HCEC 1CT (cell line): ENCODE measurements at places on chromosomes 12 and 14.

- DNase-seq = no peak
Measured at GRCh38 chr12:9064815-9065606, 50.7 kb downstream of the A2M start.

GRCh38 chr14:68969278-68970033 lies 9.6 kb downstream of the ACTN1 start:
- no peak for DNase-seq

GRCh38 chr12:62977418-62977817 lies 42.5 kb upstream of the PPM1H start:
- DNase-seq = no peak

DNA sequence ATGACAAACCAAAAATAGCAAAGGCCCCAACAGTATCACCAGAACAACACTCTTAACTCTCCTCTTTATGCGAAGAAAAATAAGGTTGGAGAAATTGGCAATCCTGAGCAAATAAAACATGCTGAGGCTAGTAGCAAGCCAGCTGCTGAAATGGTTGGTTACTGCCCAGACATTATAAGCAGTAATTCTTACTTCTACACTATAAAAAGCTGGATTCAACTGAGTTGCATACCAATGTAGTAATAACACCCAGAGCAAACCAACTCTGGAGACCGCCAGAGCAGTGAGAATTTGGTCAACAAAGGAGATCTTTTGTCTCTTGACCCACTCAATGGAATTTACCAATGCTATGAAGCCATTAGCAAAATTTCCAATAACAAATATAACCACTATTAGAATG lies 628 bp downstream of the TAS2R30 start:
- DNase-seq = no peak

DNA sequence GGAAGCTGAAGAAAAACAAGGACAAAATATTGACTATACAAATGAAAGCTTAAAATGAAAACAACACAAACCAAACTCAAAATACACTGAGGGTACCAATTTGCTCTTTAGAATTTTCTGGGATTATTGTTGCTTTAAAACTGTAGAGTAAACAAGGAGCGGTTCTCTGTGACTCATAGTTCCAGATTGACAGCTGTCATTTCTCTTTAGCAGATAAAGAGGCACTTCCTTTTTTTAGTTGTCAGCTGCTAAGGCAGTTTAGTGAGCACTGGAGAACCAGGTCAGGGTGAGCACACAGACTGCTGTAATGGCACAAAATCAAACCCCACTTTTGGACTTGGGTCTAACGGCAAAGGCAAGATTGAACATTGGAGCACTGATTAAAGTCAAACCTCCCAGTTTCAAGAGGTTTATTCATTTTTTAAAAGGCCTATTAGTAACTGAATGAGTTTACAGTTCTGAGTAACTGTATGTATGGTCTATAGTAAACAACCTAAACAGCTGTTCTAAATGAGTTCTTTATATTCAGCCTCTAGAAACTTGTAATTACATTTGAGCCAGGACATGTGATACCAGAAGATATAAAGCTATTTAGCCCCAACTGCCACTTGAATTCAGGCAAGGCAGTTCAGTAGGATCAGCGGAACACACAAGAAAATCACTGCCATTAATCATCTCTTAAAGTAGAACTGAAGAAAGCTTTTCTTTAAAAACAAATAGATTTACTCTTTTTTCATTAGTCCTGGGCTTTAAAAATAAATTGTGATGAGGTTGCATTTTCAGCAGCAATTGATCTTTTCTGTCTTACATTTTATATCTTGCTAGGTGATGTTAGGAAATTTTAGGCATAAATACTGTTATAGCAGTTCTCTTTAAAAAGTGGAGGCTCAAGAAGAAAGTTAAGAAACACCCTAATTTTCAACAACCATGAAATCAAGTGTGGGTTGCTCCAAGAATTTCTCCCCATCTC lies 71.7 kb upstream of the PRICKLE1 start:
- DNase-seq = no peak

DNA sequence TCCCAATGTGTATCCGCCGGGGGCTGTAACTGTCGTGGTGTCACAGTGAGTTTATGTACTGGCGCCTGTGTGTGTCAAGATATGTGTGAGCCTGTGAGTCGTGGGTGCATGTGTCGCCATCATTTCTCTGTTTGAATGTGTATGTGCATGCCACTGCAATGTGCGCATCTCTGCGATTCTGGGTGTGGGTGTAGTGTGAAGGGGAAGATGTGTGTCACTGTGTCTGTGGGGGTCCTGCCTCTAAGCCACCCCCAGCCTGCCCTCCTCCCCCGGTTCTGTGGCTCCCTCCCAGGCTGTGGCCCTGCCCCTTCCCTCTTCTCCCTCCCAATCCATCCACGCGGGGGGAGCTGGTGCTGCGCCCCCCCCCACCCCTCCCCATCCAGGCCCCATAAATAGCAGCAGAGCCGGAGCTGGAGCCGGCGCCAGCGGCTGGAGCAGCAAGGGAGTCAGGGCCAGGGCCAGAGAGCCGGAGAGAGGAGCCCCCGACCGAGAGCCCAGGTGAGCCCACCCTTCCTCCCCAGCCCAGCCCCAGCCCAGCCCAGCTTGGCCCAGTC lies at the start of gene CPNE6:
Gene CPNE6 (plus strand): TSS at position 419 of the 554 bp plus-strand sequence. CDS start 1,375 bp downstream, outside the sequence.
- DNase-seq = no peak

- peak; percentile 55 for DNase-seq
Measured at GRCh38 chr12:76030341-76031080, 1.1 kb downstream of the PHLDA1 start.

DNA sequence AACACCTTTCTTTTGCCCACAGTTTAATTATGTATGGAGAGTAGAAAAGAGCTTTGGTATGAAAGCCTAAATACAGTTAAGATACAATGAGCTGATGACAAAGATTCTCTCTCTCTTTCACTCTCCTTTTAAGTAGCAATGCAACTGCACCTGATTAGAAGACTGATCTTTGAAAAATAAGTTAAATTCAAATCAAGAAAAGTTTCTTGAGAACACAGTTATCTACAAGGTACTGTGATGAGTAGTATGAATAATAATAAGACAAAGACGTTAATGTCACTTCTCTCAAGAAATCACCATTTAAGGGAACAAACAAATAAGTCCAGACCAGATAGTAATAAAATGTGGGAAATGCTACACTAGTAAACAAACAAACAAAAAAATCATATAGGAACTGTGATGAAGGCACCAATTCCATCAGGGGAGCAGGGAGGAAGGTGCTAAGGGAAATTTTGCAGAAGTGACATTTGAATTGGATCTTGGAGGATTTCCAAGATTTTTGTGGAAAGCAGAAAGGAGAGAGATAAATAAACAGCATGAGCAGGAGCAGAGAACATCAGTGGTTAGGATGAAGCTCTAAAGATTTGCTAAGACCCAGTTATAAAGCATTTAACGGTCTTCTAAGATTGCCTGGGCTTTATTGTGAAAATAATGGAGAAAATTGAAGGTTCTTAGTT lies 65.2 kb upstream of the STK38L start:
- peak; percentile 48 for DNase-seq

DNA sequence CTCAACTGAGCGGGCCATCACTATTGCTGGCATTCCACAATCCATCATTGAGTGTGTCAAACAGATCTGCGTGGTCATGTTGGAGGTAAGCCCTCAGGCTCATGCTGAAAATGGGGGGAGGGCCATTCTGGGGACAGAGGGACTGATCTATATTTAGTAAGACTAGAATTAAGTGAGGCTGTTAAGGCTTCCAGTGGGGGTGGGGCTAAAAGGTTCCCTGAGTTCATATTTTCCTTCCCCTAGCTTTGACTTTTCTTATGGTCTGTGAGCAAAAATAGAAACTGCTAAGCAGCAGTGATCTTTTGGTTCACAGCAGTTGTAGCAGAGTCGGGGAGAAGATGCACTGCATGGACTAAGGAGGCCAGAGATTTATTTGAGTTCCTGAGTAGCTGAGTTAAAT lies 9.2 kb downstream of the PCBP2 start:
- no peak for DNase-seq

GRCh38 chr14:64715628-64716412 lies 11.6 kb downstream of the PLEKHG3 start:
- no peak for DNase-seq

GRCh38 chr12:121297435-121297991 lies 1.0 kb upstream of the CAMKK2 start:
- peak; percentile 47 for DNase-seq

DNA sequence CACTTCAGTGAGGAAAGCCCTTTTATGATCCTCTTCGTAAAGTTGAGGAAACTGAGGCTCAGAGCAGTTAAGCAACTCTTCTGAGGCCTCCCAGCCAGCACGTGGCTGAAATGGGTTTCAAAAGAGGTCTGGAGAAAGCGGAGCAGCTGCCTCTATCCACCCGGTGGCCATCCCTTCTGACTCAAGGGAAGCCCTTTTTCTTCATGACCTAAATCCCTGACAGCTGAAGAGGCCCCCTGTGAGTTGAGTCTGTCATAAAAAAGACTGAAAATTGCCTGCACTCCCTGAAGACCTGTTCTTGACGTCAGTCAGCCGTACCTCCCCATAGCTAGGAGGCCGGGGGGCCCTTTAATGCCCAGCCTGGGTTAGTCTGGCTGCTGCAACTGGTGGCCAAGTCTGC lies 10.7 kb downstream of the CMKLR1 start:
- DNase-seq = no peak

GRCh38 chr12:115798309-115798917 lies 479.1 kb downstream of the MED13L start:
- no peak for DNase-seq

- DNase-seq = no peak
Measured at GRCh38 chr12:111267144-111267543, 101.8 kb downstream of the PHETA1 start.

GRCh38 chr14:28382444-28383190 lies 384.0 kb upstream of the FOXG1 start:
- DNase-seq = peak; percentile 92

DNA sequence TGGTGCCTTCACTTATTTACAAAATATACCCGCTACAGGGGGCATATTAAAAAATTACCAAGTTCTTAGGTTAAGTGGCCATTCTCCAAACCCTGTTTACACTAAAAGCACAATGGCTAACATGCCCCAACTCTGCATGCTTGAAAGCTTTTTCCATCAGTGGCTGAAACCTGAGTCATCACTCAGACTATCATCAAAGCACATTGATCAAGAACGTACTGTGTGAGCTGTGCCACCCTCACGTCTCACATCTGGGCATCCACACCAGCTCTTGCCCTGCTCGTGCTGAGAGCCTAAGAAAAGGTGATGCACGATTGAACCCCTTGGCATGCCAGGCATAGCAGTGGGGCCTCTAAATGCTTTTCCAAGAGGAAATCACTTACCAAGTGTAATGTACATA lies 13.2 kb downstream of the AQP6 start:
- DNase-seq = no peak

DNA sequence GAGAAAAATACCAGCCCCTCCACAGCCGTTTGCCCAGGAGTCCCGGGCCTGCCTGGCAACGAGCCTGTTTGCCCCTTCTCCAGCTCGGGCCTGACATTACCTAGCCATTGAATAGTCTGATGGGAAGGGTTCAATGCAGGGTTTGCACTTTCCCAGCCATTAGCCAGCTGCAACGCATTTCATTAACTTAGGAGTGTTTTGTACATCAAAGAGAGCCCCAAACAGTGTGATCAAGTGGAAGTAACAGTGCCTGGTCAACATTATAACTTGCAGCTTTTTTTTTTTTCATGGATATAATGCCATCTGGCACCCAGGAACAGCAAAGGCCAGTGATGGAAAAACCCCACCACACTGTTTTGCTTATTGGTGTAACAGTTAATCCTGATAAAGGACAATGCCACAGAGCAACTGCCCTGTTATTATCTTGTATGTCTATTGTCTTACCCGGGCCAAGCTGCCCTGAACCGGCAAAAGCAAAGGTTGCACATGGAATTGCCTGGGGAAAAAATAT lies 38.0 kb downstream of the BTG1 start:
- DNase-seq = no peak

DNA sequence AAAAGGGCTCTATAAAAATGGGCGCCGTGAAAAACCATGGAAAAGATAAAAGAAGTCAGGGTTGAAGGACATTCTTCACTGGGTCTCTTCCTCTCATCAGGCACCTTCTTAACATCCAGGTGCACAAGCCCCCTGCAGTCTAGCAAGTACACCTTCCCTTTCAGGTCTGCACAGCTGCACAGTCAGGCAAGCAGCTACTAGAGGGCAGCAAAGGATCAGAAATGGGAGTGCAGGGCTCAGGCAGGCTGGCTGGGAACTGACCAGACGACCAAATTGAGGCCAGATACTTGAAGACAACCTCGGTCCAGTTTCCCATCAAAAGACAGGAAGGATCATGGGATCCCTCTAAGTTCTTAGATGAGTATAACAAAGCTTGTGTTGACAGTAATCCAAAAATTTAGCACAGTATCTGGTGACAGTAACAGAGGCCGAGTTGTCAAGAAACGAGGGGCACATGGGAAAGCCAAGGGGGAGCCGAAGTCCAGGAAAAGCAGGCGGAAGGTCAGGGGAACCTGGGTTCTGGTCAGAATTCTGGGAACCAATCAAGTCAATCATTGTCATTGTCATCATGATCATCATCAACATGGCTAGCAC lies 10.1 kb upstream of the GRIP1 start:
- DNase-seq = peak; percentile 27

DNA sequence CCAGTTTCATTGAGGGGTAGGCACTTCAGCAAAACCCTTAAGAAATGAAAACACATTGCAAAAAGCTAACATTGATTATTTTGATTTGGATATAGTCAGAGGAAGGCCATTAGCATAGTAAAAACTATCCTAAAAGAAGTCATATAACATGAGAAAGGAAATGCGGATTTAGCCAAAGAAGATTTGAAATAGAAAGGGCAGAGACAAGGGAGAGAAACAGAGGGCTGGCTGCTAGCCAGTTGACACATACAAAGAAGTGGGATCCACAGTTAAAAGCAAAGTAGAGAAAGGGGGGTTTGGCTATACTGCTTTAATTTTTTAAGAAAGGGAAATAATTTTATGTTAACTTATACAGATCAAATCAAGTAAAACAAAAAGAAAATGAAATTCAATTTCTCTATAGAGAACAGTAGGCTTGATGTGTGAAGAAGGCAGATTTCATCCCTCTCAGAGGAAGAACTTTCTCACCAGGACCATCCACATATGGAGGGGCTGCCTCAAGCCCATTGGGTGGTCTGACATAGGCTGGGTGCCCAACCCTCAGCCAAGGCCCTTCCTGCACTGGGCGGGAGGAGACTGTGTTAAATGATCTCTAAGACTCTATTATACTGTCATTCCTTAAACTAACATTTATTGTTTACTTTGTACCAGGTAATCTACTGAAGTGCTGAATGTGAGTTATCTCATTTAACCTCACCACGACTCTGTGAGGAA lies 420.3 kb downstream of the CCDC91 start:
- DNase-seq = no peak
